SK-MEL-5 (cell line): ENCODE measurements at places on chromosomes 6 and 20.

DNA sequence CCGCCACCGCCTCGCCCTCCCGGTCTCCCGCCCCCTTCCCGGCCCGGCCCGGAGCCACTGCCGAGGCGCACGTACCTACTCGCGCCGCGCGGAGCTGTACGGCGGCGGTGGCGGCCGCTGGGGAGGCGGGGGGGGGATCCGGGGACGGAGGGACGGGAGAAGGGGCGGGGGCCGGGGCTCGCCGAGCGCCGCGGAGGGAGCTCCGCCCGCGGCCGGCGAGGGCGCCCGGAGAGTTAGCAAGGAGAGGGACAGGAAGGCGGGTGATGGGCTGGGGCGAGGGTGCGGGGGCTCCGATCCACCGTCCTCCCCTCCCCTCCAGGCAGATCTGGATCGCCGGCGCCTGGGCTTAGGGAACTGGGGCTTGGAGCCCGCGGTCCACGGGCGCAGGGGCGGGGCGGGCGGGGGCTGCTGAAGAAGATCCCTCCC lies 548 bp upstream of the TMEM74B start:
- DNase-seq, result peak; percentile 28

- DNase-seq, result no peak
These were observed 446.0 kb downstream of the QKI start for GRCh38 chr6:163860287-163861081.

GRCh38 chr6:108897371-108897770 lies 49.1 kb downstream of the ARMC2 start:
- DNase-seq, result peak; percentile 17

DNA sequence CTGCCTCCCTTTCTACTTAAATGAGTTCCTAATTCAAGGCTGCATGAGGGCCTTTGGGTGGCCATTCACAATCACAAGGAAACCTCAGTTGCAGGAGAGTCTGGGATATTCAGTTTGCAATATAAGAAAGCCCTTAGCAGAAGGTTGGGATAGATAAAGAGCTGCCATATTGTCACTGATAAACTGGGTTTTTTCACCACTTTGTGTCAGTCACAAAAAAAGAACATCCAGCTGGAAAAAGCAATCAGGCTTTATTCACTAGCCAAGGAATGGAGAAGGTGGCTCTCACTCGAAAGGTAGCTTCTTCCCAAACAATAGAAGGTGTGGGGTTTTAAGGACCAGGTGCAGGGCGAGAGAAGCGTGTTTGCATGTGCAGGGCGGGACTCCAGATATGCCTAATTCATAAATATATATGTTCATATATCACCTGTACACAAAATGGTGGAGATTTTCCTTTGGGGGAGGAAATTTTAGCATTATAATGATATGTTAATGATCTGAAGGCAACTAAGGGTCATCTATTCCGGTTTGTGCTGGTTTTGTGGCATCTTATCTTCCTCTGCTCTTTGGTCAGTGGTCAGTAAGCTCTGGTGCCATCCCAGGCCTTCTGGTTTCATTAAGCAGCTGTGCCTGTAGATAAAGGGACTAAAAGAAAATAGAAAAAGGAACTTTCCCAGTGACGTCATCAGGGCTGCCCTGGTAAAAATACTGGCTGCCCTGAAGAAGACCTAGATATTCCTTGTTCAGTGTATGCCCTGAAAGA lies 97.1 kb upstream of the IYD start:
- DNase-seq, result no peak

- DNase-seq, result no peak
These were observed 24.5 kb upstream of the PIM1 start for GRCh38 chr6:37145443-37145842.
